Stimulated activated CD8-positive, alpha-beta memory T cell treated with anti-CD3 and anti-CD28 coated beads, Interleukin-15, amount 100 ng/mL, for 4 hours (primary cell): ENCODE measurements at places on chromosomes 7 and 10.

- DNase-seq, result no peak
Measured at GRCh38 chr7:123784263-123784662, 35.5 kb upstream of the WASL start.

DNA sequence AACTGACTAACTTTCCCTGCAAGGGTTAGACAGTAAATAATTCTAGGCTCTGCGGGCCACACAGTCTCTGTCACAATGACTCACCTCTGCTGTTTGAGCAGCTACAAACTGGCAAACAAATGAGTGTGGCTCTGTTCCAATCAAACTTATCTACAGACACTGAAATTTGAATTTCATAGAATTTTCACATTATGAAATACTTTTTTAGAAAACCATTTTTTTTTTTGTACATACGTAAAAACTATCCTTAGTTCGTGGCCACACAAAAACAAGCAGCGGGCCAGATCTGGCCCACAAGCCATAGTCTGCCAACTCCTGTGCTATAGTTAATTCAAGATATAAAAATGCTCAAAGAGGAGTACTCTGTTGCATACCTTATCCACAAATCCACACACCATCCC is 32.6 kb downstream of the PIP4K2A start:
- no peak for DNase-seq

GRCh38 chr10:16819436-16819835 is 2.2 kb upstream of the RSU1 start:
- no peak for DNase-seq

- no peak for DNase-seq
Measured at GRCh38 chr7:37309493-37309892, 139.2 kb downstream of the ELMO1 start.
